ENCODE measurements at places on chromosomes 1 and 21. TPM values are rescaled to one million over a fixed set of nuclear protein-coding genes. Genes with fewer than 3 reads are reported as not detected.

Gene OR6P1
- not detected for total RNA-seq

DNA sequence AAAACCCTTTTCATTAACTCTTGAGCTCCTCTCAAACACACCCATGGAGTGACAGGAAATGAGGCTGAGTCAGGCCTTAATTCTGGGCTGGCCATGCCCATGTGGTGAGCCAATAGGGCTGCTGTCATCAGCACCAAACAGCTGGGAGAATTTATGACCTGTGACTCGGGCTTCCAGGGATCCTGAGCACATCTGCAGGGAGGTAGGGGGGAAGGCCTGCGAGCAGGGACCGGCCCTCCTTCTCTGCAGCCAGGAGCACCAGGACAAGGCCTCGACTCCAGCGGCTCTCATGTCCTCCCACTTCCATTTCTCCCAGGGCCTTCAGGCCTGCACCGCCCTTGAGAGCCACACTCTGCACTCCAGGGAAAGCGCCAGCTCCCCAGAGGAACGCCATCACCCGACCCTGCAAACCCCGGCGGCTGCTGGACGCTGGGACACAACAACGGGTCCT is 14.6 kb downstream of the RIPK4 start:
- no peaks in the 10 kb centered on the region for H3K27me3 ChIP-seq
- H3K27ac ChIP-seq, result no peak overlapping the region
- no peak for DNase-seq
- H3K36me3 ChIP-seq, result peaks cover 24% of the 10 kb centered on the region
- no peak overlapping the region for H3K4me3 ChIP-seq

Gene GJA9
- not detected for total RNA-seq

Gene KCNJ6
- 3.3 TPM for total RNA-seq

Gene LMX1A
- 0.18 TPM for total RNA-seq

DNA sequence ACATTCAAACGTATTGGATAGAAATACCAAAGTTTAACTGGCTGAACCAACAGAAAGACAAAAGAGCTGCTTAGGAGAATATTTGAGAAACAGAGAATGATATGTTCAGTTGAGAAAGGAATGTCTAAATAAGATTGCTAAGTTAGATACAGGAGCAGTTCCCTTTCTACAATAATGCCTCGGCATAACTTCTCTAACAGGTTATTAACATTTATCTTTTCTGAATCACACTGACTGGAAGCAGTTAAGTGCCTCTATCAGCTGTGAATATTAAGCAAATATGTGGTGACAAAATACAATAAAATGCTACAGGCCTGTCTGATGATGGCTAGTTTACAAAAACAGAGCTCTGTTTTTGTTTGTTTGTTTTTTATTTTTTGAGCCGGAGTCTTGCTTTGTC is 121.9 kb downstream of the KCNK1 start:
- H3K27me3 ChIP-seq, result no peaks in the 10 kb centered on the region
- no peak for DNase-seq
- H3K36me3 ChIP-seq, result no peaks in the 10 kb centered on the region
- no peaks in the 10 kb centered on the region for H3K4me1 ChIP-seq
- no peak overlapping the region for H3K27ac ChIP-seq

Gene BEND5
- total RNA-seq, result 23.9 TPM

Gene FCRL4
- not detected for total RNA-seq

Data from progenitor cell of endocrine pancreas (in vitro differentiated cells).